ENCODE measurements at places on chromosomes 13 and 19. TPM values are rescaled to one million over a fixed set of nuclear protein-coding genes. Genes with fewer than 3 reads are reported as not detected.

The PSG2 gene
- not detected for total RNA-seq

The FOSB gene
- total RNA-seq, result 9.5 TPM

DNA sequence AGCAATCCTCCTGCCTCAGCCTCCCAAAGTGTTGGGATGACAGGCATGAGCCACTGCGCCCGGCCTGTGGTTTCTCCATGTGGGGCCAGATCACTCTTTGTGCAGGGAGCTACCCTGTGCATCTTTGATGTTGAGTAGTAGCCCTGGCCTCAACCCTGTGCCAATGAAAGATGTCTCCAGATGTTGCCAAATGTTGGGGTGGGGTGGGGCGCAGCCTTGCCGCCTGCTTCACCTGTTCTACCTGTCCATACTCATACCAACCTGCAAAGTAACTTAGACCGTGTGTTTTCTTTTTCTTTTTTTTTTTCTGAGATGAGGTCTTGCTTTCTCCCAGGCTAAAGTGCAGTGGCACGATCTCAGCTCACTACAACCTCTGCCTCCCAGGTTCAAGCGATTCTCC lies 20.9 kb downstream of the IER2 start:
- DNase-seq, result no peak
- no peak overlapping the region for H3K4me3 ChIP-seq
- no peak overlapping the region for H3K27ac ChIP-seq
- H3K27me3 ChIP-seq, result no peaks in the 10 kb centered on the region

GRCh38 chr13:99058527-99059495 lies 80.9 kb upstream of the DOCK9 start:
- no peak overlapping the region for H3K4me3 ChIP-seq
- H3K27ac ChIP-seq, result no peak overlapping the region
- DNase-seq, result no peak

DNA sequence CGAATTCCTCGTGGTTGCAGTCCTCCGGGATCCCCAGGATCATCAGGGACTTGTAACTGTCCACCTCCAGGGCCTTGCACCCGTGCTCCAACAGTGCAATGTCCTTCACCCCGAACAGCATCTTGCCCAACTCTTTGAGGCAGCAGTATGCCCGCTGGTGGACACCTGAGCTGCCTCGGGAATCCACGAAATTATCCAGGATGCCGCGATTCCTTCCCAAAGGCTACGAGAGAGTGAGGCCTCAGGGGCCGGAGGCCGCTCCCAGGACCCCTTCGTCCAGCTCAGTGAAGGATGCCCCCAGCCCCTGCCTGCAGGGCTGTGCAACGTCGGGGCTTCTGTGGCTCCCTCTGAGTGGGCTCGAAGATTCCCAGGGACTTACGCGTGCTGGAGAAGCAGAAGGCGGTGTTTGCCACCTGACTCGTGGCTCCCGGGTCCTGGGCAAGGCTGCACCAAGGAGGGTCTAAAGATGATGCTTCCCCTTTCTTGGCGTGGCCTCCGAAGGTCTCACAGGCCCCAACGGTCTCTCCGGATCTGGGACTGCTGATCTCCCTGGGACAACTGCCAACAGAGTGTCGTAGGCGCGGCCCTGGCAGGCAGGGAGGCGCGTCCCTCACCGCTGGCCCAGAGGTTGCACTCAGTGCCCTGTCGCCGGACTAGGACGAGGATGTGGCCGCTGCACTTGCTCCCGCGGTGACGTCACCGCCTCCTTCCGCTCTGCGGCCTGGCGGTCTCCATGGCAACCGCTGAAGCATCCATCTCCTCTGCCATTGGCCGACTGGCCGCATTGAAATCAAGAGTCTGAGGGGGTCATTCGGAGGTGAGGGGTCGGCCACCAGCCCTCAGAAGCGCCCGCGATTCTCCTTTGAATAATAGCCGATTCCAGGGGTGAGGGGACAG lies at the start of gene PNMA8C:
TSS of gene PNMA8C (minus strand) at position 698 of the 897 bp plus-strand sequence. CDS start at position 121, 577 bp downstream.
- peak; percentile 61 for DNase-seq
- H3K4me3 ChIP-seq, result peak within 1 kb of the TSS; percentile 17
- peaks cover 3% of the 10 kb centered on the region for H3K4me1 ChIP-seq
- no peaks in the 10 kb centered on the region for H3K27me3 ChIP-seq
- H3K27ac ChIP-seq, result no peak within 1 kb of the TSS
